ENCODE measurements at places on chromosomes 5 and 9.

DNA sequence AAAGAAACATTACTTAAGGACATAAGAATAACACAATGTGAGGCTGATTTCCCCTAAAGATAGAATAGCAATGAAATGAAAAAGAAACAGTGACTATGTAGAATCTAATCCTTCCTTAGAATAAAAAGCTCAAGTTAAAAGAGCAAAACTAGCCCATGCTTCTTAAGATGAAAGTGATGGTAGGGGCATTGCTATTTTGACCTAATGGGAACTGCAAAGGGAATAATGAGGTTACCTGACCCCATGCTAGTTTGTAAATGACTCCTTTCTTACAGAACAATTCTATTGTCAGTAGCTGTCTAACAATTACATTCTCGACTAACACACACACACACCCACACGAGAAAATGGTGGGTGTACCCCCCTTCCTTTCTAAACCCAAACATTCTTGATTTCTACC is 575.8 kb downstream of the CSNK1G3 start:
- DNase-seq = no peak

DNA sequence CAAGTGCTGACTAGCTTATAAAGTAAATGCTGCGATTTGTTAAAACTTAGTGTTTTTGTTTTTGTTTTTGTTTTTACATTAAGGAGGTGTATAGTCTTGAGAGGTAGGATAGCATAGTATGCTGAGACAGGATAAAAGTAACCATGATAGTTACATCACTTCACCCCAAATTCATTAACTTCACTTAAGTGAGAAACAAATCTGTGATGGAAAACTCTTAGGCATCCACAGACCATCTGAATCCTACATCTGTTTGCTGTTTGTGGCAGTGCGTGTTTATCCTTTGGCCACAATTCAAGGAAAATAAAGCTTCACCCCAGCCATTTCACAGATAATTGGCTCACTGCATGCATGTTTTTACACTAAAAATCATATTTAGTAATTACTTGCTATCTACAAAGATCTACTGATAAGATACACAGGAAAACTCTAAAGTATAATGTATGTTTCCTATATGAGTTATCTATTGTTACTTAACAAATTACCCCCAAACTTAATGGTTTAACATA is 82.0 kb downstream of the ZNF622 start:
- no peak for DNase-seq

- no peak for DNase-seq
Observed at GRCh38 chr5:119930490-119930889, 301.1 kb downstream of the FAM170A start.

DNA sequence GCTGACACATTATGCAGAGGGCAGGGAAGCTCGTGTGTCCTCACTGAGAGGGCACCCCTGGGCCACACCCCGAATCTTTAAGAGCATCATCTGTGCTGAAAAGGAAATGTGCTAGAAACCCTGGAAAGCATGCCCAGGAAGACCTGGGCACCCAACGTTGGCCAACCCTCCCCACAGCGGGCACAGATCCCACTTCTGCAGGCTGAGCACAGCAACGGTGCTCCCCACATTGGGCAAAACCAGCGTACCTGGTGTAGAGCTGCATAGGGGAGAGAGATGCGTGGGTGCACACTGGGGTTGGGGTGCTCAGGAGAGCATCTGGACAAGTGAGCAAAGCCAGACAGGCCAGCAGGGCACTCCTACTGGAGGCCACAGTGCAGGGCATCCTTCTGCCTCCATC is 32.6 kb downstream of the ROR2 start:
- DNase-seq = no peak

- DNase-seq = no peak
Observed at GRCh38 chr9:31542384-31543055, 841.9 kb upstream of the ACO1 start.

DNA sequence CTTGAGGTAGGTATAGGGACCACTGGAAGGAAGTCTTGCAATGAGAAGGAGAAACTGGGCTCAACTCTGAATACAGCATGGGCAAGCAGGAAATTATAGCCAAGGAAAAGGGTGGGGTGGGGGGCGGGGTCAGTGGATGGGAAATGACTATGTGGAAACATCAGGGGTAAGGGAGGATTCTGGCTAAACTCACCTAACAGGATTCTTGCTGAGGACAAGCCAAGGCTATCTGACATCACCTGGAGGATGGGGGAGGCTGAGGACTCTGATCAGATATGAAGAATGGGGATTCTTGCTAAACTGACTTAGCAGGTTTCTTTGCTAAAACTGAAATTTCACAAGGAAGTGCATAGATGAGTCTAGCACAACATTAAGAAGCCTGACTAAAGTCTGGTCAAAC is 40.8 kb downstream of the CTSL start:
- DNase-seq = no peak

DNA sequence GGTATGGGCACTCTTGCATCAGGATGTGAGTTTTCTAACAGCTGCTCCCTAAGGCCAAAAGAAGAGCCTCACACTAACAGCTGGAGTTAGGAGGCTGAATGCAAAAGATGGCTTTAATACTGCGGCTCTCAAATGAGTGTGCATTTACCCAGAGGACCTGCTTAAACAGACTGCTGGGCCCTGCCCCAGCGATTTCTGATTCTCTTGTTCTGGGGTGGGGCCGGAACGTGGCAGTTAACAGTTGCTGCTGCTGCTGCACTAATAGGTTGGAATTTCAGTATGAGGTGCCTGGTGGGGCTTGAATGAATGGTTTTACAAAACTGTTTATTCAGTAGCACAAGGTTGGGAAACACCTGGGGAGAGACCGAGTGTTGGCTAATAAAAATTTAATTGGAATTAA is 26.1 kb downstream of the HMGCR start:
- DNase-seq = no peak

- DNase-seq = no peak
Observed at GRCh38 chr5:90551376-90551775, 7.2 kb upstream of the ADGRV1 start.

DNA sequence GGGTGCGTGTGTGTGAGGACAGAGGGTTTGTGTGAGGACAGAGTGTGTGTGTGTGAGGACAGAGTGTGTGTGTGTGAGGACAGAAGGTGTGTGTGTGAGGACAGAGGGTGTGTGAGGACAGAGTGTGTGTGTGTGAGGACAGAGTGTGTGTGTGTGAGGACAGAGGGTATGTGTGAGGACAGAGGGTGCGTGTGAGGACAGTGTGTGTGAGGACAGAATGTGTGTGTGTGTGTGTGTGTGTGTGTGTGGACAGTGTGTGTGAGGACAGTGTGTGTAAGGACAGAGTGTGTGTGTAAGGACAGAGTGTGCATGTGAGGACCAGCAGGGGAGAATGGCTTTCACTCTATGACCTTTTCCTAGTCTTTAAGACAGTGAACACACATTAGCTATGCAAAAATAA is 63.1 kb upstream of the UBAC1 start:
- DNase-seq = no peak

GRCh38 chr5:147437161-147437596 is 72.7 kb downstream of the DPYSL3 start:
- DNase-seq = no peak

DNA sequence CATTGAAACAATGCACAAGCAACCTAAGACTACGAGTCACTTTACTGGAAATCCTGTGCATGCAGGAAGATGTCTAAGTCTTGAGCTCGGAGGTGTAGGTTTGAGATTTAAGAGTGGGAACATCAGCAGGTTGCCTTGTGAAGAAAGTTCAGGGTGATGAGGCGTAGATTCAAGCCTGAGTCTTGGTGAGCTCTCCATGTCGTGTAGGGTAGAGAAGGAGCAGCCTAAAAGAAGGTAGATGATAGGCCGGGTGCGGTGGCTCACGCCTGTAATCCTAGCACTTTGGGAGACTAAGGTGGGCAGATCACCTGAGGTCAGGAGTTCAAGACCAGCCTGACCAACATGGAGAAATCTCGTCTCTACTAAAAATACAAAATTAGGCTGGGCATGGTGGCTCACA is 30.2 kb upstream of the ANKRD18A start:
- no peak for DNase-seq

DNA sequence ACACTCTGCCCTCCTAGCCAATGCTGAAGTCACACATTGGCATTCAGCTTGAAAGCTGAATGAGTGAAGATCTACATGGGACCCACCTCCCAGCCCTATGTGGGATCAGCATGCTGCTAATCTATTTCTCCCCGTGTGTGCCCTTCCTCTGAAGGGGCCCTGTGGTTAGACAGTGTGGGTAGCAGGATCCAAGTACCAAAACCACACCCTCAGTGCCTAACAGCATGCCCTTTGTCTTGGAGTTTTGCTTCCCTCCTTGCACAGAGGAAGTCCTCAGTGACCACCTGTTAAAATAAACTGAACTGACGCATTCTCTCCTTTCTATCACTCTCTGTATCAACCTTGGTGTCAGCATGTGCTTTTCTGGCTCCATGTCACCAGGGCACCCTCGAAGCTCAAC is 25.0 kb downstream of the SH3TC2 start:
- DNase-seq = no peak

DNA sequence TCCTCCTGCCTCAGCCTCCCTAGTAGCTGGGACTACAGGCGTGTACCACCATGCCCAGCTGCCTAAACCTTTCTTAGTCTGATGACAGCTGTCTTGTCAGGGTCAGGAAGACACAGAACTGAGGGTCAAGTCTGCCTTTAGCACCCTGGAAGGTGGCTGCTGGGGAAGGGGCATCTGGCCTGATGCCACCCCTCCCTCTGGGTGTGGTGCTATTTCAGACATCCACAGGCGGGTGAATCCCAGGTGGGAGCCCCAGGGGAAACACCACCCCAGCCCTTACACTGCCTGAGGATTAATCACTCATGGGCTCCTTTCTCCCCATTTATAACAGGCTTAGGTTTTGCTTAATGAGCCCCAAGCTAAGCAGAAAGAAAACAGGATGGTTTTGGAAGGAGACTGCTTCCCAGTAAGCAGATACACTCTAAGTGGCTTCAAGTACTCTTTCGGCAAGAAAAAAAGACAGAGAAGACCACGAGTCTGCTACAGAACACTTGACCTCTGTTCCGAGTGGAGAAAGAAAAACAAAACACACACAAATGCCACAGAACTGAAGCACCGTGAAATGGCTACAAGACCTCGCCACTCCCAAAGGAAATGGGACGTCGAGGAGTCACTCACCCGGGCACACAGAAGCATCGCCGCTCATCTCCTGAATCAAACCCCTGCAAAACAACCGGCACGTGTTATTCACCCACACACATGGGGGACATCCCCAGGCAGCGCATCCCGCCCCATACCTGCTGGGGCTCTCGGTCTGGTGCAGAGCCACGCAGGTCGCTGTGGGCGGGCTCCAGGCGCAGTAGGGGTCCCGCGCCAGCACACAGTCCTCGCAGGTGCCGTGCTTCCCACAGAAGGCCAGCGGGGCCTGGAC is 62.4 kb downstream of the SECISBP2 start:
- DNase-seq = no peak

DNA sequence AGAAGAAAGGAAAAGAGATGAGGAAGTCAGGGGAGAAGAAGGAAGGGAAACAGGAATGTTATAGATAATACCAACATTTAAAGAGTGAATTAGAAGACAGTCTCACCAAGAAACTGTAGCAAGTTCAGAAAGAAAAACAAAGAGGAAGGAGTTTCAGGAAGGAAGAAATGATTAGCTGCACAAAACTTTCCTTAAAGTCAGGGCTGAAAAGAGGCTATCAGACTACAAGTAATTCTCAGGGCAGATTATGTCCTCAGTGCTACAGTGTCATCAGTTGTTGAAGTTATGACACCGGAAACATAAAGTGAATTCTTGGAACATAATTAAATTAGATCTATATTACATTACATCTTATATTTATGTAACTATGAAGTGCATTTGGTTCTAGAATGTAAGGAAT is 226.9 kb downstream of the ARRDC3 start:
- DNase-seq = no peak

DNA sequence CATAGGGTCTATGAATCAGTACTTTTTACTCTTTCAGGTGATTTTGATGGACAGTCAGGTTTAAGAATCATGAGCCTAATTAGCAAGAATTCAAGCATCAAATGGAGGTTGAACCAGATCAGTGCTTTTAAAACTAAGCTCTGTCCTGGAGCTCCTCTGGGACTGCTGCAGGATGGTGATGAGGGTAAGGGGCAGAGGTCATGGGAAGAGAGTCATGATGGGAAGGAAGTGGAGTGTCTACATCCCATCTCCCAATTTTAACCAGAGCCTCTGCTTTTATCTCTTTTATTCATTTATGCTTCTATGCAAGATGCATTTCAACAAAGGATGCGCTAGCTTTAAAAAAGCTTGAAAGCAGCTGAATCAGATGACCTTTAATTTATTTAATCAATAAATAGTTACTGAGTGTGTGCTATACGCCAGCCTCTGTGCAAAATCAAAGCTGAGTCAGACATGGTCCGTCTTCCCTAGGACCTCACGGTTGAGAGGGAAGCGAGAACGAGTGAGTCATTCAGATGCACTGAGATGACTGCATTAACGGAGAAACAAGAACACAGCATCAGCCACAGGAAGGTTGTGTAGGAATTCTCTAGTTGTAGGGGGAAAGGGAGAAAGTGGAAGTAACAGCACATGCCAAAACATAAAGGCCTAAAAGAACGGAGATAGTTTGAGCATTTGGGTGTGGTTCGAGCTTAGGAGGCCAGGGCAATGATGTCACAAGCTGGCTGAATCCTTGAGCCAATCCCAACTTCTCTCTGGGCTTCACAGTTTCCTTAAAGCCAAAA is 441.6 kb upstream of the BRINP1 start:
- no peak for DNase-seq

DNA sequence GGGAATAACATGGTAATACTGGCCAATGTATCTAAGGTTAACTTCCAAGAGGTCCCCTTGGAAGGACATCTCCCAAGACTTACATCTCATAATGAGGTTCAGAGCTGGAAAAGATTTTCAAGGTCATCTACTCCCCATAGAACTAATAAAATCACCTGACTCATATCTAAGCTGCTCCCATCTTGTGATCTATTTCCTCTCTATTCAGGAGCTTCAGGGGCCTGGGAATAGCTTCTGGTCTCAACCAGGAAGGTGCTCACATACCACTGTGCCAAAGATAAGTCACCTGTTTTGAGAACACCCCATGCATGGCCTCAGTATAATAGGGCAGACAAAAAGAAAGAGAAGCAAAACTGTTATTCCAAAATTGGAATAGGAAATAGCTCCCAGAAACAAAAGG is 74.2 kb downstream of the OXCT1 start:
- DNase-seq = no peak

DNA sequence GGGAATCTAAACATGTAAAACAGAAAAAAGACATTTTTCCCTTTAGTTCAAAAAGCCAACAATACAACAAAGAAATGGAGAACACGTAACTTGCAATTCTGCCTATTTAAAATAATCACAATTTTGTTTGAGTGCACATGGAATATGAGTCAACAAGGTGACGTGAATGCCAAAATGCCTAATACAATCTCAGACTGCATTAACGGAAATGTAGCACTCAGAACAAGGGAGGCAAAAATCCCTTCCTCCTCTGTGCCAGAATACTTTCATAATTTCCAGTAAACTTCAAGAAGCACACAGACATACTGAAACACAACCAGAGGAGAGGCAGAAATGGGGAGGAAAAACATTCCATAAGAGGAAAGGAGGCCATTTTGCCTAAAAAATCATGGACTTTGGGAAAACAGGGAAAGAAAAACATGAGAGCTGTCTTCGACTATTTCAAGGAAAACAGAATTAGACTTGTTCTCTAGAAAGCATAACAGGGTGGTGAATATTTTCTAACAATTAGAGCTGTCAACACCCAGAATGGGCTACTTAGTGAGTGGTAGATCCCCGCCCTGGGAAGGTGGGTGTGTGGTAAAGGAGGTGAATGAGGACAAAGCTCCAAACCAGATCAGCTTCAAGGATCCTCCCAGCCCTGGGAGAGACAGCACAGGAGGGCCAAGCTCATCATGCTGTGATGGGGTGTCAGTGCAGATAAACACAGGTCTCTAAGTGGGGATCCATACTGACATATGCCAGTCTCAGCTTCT is 48.2 kb downstream of the ABCA1 start:
- DNase-seq = no peak
